ENCODE measurements at places on chromosomes 12 and 14. TPM values are rescaled to one million over a fixed set of nuclear protein-coding genes. Genes with fewer than 3 reads are reported as not detected.

LRRC10 gene
- total RNA-seq, result not detected

GRCh38 chr12:82745063-82745674, 58.5 kb downstream of the TMTC2 start:
- no peak for DNase-seq

DNA sequence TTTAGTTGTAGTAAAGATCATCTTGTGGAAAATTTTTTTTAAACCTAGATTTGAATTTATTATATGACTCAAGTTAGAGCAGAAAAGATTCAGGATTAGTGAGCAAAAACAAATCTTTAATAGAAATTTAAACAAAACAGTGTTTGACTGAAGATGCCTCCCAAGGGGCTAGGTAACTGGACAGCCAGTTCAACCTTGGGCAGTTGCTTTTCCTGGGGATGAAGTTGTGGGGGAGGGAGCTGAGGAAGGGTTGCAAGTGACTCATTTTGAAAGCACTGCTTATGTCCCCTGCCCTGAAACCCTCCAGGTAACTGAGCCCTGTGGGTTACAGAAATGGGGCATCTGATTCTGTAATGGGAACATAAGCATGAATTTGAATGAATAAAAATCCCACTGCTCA, 13.1 kb downstream of the CFAP54 start:
- DNase-seq, result no peak

DNA sequence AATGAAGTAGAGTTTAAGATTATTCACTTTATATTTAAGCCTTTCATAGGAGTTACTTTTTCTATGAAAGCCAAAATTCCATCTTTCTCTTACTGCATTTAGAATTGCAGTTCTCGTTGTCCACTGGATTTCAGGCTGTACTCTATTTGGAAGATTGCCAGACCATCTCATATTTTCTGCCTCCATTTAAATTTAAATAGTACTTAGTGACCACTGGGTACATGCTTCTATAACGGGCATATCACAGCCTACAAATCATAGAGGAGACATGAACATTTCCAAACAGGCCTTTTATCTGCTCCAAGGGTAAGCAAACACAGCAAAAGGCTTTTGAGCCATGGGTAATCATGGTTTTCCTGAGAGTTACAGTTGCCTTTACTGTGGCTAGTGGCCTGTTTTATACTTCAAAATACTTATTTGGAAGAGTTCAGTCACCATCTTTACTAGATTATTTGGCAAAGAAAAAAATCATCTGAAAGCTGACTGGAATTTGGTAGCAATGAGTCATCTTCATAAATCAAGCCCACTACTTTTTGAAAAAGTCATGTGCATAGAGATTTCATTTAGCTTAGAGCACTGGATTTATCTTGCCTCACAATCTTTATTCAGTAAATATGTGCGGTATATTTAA, 15.7 kb downstream of the ANO6 start:
- DNase-seq, result no peak

- no peak for DNase-seq
Measured at GRCh38 chr14:83960832-83961512, 1569.0 kb upstream of the FLRT2 start.

DNA sequence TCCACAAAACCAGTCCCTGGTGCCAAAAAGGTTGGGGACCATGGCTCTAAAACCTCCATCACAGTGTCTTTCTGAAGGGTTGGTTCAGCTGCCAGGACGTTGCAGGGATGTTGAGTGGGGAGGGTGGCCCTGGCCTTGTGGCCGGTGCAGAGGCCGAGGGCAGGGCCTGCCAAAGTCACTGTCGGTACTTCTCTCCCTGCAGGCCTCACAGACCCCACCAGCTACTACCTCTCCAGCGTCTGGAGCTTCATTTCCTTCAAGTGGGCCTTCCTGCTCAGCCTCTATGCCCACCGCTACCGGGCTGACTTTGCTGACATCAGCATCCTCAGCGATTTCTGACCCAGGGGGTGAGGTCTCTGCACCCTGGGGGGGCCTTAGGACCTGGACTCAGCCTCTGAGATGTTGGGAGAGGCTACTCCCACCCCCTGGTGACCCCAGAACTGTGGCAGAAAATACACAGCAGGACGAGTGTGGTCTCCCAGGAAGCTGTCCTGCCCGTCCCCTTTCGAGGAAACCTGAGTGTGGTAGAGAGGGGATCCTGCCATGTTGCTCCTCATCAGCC, 7.0 kb downstream of the SLC48A1 start:
- DNase-seq, result no peak

SPRYD4 gene
- 6.1 TPM for total RNA-seq

Data from Calu3 (cell line).